ENCODE measurements at places on chromosomes 5 and 9. TPM values are rescaled to one million over a fixed set of nuclear protein-coding genes. Genes with fewer than 3 reads are reported as not detected.

DNA sequence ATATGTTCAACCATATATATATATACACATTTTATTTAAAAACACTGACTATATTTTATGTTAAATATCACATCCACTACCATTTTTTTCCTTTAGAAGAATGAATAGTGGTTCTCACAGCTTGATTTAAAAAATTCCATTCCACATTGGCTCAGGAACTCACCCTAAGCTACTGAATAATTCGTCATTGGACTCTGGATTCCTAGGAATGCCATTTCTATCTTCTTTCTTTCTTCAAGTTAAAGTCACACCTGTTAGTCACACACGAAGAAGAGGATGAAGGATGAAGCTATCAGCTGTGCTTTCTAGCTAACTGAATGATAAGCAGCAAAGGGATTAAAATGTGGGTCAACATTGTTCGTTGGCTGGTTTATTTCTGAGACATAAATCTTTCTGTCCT lies 7.9 kb downstream of the ELOVL7 start:
- no peak for DNase-seq

The THBS4 gene
- 402 TPM for polyA plus RNA-seq

The PCDH12 gene
- polyA plus RNA-seq: 17.6 TPM

DNA sequence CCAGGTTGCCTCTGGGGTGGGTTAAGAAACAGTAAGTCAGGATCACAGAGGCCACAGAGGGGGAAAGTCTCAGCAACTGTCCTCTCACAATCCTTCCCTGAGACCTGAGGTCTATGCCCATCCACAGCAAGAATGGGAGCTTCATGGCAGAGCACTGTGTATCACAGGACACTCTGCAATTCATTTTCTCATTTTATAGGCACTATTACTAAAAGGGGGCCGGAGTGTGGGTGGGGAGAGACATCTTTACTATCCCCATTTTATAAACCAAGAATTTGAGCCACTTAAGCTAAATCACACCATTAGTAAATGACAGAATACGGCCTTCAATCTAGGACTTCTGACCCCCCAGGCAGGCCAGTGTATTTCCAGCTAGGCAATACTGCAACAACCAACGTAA lies 79.9 kb downstream of the LHFPL2 start:
- DNase-seq: no peak

DNA sequence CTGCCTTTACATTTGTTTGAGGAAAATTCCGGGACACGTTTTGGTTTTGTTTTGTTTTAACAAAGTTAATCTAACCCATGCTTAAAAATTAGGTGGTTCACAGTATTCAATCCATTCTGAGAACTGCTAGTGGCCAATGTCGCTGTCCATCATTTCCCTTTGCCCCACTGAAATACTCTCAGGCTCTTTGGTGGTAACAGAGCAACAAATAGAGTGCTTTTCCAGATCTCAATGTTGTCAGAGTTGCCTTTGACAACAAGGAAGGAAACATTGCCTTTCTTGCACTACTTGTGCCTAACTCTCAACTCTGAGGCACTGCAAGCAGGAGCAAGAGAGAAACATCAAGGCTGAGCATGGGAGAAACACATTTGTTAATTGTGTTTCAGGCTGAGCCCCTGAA lies 154.0 kb downstream of the MCTP1 start:
- no peak for DNase-seq

The DMRT2 gene
- 30.5 TPM for polyA plus RNA-seq

The DHX29 gene
- polyA plus RNA-seq: 25.3 TPM

The FPGS gene
- polyA plus RNA-seq: 39.9 TPM

Data from muscle of back (tissue), 13 donors.